Activated naive CD4-positive, alpha-beta T cell (primary cell): ENCODE measurements at places on chromosomes 11 and 22.

GRCh38 chr22:47575291-47575690, 812.8 kb downstream of the TBC1D22A start:
- no peak for DNase-seq

DNA sequence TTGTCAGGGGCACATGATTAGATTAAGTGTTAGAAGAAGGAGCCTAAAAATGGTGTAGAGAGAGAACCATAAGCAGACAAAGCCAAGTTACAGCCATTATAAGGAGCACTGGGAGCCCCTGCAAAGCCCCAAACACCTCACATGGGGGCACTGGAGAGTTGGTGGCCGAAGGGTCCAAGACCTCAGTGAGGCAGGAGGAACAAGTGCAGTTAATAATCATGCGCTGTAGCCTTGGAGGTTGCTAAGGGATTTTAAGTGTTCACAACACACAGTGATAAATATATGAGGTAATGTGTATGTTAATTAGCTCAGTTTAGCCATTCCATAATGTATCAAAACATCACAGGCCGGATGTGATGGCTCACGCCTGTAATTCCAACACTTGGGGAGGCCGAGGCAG, 54.4 kb upstream of the JAM3 start:
- no peak for DNase-seq

GRCh38 chr11:61627850-61628661, 47.2 kb upstream of the SYT7 start:
- DNase-seq = no peak

DNA sequence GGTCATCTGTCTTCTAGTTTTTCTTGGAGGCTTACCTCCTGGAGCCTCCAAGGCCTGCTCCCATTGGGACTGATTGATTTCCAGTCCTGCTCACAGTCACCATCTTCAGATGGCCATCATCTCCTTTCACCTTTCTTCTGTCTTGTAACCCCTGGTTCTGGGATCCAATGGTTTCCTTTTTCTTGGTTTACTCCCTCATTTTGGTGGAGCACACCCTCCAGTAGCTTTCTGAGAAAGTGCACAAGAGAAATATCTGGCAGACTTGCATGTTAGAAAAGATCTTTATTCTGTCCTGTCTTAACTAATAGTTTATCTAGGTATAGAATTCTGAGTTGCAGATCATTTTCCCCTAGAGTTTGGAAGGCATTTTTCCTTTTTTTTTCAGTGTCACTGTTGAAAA, 50.9 kb downstream of the MPPED1 start:
- DNase-seq = no peak

- DNase-seq = no peak
Observed at GRCh38 chr11:36427079-36427478, 83.0 kb downstream of the TRAF6 start.

GRCh38 chr11:67433536-67434394, 3.7 kb downstream of the PTPRCAP start:
- no peak for DNase-seq

DNA sequence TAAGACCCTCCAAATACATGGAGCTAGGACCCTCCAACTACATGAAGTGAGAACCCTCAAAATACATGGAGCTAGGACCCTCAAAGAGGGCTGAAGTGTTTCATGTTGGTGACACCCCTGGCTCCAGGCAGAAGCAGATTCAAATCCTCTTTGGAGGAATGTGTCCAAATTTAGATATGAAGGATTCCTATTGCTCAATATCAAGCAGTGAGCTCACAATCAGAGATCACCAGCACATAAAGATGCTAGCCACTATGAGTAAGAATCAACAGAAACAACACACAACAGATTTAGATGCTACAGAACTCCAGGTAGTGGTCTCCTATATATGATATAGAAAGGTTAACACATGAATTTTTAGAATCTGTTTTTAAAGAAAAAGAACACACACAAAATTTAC, 11.2 kb upstream of the RAB3IL1 start:
- DNase-seq = no peak

GRCh38 chr11:65565624-65566453, 4.4 kb upstream of the ZNRD2 start:
- DNase-seq = no peak

DNA sequence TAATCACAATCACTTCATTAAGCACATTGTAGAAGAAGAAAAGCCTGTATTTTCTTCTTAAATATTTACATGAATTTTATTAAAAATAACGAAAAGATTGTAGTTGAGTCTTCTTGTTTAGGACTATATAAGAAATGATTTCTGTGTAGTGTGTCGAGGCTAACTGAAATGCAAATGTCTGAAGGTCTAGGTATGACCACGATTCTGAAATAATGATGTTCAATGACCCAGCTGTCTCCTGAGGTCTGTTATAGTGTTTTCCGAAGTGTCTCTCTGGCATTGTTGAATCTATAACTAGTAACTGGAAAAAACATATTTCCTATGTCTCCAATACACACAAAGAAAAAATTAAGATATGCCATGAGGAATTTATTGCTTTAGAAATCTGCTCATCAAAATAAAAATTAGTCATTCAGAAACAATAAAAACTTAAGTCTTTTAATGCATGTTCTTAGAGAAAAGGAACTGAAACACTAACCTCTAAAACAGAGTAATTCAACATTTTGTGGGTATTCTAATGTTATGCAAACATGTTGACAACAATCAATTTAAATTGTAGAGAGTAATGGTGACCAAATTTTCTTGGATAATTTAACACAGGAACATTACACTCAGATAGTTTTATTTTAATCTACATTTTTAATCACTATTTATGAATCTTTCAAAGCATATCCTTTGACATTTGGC, 55.0 kb downstream of the CASP12 start:
- DNase-seq = no peak

DNA sequence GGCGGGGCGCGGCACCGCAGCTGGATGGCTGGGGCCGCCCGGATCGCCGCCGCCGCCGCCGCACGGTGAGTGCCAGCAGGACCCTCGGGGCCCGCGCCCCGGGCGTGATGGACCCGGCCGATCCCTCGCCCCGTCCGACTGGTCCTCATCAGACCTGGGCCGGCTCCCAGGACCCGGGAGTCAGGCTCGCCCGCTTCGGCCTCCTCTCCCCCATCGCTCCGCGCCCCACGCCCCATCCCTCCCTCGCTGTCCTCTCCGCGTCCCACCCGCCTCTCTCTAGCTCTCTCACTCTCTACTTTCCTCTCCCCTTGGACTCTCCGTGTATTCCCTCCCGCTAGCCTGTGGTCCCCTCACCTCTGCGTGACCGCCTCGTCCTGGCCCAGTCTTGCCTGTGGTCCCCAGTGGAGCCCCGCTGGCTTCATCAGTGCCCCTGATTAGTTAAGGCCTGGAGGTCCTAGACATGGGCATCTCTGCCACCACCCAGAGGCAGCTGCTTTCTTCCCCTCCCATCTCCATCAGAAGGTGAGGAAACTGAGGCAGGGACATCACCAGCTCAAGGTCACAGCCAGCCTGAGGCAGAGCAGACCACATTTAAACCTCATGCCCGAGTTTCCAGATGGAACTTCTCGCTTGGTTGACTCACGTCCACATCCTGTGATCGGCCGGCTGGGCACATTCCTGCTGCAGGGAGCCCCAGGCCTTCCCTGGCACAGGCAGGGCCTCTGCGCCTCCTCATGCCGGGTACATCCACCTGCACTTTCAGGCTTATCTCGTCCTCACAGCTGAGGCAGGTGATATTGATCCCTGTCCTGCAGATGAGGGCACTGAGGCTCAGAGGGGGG, 429 bp downstream of the SLC39A13 start:
- DNase-seq = no peak

DNA sequence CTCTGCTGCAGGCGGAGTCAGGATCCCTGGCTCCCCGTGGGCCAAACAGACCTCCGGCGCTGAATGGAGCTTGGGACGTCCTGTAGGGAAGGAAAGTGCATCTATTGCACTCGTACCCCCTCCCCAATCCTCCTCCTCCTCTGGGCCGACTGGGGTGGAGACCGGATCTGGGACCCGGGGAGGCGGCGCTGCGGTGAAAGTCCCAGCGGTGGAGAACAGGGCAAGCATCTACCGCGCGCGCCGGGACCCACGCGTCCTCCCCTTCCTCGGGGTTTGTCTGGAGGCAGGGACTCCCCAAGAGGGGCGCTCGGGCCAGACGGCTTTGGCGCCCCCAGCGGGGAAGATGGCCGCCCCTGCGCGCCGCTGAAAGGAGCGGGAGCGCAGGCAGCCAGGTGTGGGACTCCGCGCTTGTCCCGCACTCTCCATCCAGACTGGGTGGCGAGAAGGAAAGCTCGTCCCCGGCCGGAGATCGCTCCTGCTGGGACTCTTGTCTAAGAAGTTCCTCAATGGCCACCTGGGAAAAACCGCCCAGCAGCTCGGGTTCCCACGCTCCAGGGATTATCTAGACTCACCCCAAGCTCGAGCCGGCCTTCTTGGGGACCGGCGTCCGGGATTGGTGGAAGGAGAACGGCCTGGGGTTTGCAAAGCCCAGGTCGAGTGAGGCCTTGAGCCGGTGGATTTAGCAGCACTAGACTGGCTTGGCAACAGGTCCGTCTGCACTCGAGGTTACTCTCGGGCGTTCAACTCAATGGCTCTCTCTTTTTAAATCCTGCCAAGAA, 718 bp downstream of the FADS2 start:
- DNase-seq = no peak

DNA sequence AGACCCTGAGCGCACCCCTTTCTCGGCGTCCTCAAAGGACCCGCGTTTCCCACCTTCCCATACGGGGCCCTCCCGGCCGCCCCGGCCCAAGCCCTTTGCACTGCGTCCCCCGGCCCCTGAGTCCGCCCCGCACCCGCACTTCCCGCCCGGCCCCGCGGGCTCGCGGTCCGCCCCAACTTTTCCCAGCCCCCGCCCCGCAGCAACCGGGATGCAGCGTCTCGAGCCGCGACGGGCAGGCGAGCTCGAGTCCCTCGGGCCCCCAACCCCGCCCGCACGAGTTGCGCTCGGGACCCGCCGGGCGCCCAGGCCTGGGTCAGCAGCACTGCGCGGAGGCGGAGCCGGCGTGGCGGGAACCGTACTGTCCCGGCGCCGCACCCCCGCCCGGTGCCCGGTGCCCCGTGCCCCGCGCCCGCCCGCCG, 371 bp downstream of the SMCO4 start:
- DNase-seq = no peak

DNA sequence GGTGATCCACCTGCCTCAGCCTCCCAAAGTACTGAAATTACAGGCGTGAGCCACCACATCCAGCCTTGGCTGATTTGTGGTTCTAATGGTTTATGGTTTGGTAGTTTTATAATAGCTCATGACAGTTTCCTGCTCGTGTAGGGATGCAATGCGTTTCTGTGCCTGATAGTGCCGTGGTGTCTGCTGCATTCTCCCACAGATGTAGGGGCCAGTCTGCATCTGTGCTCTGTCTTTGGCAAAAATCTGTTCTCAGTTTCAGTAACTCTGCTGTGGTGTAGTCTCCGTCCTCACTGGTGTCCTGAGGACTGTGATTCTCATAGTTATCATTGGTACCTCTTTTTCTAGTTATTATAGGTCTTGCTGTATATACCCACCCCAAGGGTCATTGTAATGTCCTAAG, 16.3 kb downstream of the ST14 start:
- DNase-seq = no peak

DNA sequence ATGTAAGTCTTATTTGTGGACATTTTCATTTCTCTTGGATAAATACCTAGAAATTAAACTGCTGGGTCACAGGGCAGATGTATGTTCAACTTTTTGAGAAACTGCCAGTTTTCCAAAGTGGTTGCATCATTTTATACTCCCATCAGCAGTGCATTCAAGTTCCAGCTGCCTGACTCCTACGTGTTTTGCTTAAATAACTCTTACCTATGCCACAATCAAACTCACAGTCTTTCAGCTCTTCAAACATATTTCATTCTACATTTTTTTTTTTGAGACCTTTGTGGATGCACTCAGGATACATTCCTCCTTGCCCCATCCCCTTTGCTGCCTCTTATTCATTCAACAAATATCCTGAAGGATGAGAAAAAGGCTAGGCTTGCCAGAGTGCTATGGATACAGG, 9.2 kb downstream of the TCF20 start:
- DNase-seq = no peak

- no peak for DNase-seq
Observed at GRCh38 chr11:69840371-69841169, 21.4 kb upstream of the FGF3 start.

GRCh38 chr11:94539420-94539819, 4.3 kb upstream of the FUT4 start:
- DNase-seq = no peak

- DNase-seq = no peak
Observed at GRCh38 chr11:87740968-87741367, 434.3 kb downstream of the RAB38 start.

- no peak for DNase-seq
Observed at GRCh38 chr11:74519710-74520109, 26.2 kb upstream of the LIPT2 start.

DNA sequence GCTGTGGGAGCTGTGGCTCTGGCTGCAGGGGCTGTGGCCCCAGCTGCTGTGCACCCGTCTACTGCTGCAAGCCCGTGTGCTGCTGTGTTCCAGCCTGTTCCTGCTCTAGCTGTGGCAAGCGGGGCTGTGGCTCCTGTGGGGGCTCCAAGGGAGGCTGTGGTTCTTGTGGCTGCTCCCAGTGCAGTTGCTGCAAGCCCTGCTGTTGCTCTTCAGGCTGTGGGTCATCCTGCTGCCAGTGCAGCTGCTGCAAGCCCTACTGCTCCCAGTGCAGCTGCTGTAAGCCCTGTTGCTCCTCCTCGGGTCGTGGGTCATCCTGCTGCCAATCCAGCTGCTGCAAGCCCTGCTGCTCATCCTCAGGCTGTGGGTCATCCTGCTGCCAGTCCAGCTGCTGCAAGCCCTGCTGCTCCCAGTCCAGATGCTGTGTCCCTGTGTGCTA, 514 bp downstream of the KRTAP5-9 start:
- no peak for DNase-seq

DNA sequence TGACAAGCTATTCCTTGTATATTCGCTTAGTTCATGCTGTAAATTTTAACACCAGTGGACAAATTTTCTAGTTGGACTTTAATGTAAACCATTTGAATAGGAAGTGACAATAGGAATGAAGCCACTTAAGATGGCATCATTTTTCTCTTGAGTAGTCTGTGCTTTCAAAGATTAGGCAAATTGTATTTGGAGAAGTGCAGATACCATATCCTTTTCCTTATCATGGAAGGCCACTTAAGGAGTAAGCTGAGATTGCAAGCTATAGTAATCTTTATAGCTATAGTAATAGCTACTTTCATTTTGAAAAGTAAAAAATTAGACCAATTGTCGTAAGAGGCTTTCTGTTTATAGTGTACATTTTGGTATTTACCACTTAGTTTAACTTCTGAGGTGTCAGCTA, 12.8 kb downstream of the CAPRIN1 start:
- no peak for DNase-seq

- DNase-seq = no peak
Observed at GRCh38 chr11:47378010-47378835, at the start of gene SPI1. Gene SPI1, minus strand, starts transcription at chr11:47378547. Its CDS starts 194 bp downstream, at chr11:47378353.
